Glomerular endothelial cell (primary cell): ENCODE measurements at places on chromosomes 7 and 10.
A peak's percentile ranks its signal among the peaks of the same experiment; 100 is the strongest.

DNA sequence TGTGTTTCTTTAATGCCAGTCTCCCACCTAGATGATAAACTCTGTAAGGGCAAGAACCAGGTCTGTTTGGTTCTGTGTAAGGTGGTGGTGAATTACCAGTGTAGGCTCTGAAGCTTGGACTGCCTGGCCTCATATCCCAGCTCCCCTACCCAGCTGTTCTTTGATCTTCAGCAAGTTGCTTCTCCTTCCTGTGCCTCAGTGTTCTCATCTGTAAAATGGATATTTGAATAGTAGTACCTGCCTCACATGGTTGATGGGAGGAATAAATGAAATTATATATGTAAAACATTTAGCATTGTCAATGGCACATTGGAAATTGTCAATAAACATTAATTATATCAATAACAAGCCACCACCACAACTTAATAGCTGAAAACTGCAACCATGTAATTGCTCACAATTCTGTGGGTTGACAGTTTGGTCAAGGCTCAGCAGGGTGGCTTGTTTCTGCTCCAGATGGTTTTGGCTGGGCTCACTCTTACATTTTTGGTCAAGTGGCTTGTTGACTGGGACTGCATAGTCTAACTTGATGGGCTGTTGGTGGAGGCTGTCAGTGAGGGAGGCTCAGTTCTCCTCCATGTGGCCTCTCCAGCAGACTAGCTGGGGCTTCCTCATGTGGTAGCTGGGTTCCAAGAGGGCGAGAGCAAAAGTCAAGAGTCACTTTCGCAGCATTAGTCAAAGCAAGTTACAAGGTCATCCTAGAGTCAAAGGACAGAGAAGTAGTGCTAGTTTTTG lies 84.5 kb upstream of the DUSP5 start:
- no peak for DNase-seq

DNA sequence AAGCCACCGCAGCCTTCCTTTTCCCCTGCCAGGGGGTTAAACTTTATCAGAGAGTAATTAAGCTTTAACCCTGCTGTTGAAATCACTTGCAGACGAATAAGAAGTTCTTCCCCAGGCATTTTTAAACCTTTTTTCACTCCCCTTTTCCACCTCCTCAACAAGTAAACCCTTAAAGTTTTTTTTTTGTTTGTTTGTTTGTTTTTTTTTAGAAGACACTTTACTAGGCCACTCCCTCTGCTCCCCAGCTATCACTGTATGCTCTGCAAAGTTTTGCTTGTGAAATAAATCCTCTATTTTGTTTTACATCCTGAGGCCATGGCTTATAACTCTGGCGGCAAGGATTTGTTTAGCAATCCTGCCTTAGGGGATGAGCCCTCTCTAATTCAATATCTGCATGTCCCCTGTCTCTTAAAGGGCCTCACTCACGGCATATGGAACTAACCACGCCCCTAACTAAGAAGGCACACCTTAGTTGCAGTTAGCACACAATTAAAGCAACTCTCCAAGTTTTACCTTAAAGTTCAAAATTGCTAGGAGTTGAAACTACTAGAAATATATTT lies 1354.7 kb upstream of the LRRTM3 start:
- no peak for DNase-seq

- DNase-seq: no peak
Observed at GRCh38 chr7:441684-442421, 77.8 kb downstream of the PDGFA start.

DNA sequence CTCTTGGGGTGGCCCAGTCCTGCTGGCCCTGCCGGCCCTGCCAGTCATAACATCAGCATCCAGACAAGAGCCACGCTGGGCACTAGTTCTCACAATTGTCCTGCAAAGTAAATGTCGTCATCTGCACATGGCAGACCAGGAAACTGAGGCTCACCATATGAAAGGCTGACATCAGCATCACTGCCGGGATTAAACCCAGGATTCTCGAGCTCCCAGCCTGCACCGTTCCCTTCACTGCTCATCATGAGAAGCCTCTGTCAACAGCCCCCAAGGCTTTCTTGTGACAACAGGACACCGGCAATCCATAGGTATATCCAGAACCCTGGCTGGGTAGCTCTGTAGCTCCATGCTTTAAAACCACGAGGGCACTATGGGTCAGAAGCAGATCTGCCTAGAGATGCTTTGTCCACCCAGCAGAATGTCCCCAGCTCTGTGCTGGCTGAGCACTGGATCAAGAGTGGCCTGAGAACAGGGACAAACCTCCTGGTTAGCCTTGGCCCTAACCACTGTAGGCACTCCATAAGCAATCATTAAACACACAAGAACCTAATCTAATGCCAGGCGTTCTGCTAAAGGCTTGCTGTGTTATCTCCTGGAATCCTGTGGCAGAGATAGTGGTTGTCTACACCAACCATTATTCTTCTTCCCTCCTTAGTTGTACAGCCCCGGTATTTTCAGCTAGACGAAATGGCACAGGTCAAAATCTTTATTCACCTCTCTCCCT lies 41.2 kb upstream of the C10orf71 start:
- no peak for DNase-seq

- DNase-seq: no peak
Observed at GRCh38 chr10:31102421-31102820, 70.8 kb upstream of the ZNF438 start.

GRCh38 chr7:139078399-139078798 lies 31.1 kb downstream of the ZC3HAV1 start:
- no peak for DNase-seq

- DNase-seq: no peak
Observed at GRCh38 chr7:5693529-5693928, 87.9 kb downstream of the RNF216 start.

- peak; percentile 99 for DNase-seq
Observed at GRCh38 chr10:10872035-10872673, 145.5 kb upstream of the CELF2 start.
